Ovary (tissue), 10 donors: ENCODE measurements at places on chromosomes 12 and 14. TPM values are rescaled to one million over a fixed set of nuclear protein-coding genes. Genes with fewer than 3 reads are reported as not detected.

GRCh38 chr14:56562883-56563282, 16.7 kb upstream of the TMEM260 start:
- no peak for DNase-seq

ETFRF1 gene
- 29.3 TPM for total RNA-seq

LBHD2 gene
- total RNA-seq = 0.47 TPM

DNA sequence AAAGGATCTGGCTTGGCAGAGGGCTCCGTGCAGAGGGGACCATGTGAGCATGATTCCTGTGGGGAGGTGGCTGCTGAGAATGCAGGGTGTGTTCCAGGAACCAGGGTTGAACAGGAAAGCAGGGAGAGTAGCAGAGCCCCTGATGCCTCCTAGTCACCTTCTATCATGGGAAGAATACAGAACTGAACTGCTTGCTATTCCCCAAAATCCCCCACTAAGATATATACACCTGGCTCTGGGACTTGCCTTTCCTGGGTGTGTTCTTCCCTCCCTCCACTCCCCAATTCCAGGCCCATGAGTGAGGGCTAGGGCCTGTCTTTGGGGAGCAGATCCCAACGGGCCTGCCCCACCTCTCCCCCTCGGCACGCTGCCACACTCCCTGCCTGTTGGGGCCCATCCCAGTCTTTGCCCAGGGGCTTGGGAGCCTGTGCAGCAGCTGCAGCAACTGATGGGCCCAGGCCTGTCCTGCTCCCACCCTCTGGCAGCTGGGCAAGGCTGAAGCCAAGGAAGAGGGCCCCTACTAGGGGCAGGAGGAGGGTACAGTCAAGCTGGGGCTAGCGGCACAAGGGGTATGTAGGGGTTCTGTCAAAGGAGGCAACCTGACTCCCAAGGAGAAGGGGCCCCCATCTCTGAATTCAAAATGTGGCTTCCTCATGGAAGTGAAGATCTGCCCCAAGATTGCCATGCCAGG, 3.2 kb downstream of the AJUBA start:
- DNase-seq = no peak

GRCh38 chr12:123902821-123903220, 69.8 kb downstream of the CCDC92 start:
- DNase-seq = no peak

DNA sequence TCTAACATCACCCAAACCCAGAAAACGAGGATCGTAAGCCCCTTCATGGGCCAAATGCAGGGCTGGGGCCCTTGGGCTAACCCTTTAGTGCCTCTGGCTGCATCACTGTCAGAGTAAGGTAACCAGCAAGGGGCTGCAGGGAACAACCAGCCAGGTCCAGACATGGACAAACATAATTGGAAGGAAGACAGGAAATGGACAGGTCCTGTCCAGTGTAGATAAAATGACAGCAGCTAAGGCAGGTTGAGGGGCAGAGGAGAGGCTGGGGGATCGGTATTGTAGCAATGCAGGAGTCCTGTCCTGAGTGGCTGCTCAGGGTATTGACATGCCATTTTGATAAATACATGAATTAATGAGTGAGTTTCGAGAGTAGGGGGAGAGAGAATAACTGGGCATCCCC, 29.8 kb downstream of the BICD1 start:
- DNase-seq = no peak

- DNase-seq = no peak
Observed at GRCh38 chr12:108190529-108190928, 61.4 kb downstream of the WSCD2 start.
